ENCODE measurements at places on chromosomes 6 and 20.

DNA sequence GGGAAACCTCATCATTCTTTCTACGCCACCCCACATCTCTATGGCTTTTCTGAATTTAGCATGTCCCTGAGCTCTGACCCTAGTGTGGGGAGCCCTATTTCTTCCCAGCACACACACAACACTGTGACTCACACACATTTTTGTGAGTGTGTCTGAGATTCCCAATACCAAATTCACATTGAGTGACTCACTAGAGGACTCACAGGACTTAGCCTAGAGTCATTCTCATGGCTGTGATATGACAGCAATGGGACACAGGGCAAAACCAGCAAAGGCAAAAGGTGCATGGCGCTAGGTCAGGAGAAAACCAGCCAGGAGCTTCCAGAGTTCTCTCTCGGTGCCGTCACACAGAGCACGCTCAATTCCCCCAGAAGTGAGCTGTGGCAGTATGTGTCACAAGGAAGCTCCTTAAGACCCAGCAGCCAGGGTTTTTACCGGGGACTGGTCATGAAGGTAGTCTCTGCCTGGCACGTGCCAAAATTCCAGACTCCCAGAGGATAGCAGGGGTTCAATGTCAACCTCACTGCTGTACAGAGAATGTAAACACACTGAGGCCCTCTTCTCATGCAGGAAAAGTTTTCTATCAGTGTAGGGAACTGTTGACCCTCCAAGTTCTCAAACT is 6.2 kb downstream of the CSTL1 start:
- DNase-seq, result no peak

DNA sequence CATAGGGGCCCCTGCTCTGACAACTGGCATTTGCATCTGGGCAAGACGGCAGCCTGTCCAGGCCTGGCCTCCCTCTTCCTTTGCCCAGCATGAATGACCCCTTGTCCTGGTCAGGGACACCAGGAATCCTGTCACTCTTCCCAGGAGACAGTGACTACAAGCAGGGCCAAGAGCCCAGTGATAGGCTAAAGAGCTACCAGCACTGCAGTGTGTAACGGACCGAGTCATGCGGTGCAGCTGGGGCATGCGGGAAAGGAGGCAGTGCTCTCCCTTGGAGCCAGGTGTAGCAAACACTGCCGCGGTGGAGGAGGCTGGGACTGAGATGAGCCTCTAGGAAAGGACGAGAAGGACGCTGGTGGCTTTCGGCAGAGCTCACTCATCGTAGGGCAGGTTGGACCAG is 38.7 kb upstream of the DSP start:
- no peak for DNase-seq

- no peak for DNase-seq
These were observed 43.9 kb downstream of the TNFAIP3 start for GRCh38 chr6:137910843-137911456.

- DNase-seq, result no peak
These were observed 12.0 kb downstream of the ITPR3 start for GRCh38 chr6:33633084-33633461.

DNA sequence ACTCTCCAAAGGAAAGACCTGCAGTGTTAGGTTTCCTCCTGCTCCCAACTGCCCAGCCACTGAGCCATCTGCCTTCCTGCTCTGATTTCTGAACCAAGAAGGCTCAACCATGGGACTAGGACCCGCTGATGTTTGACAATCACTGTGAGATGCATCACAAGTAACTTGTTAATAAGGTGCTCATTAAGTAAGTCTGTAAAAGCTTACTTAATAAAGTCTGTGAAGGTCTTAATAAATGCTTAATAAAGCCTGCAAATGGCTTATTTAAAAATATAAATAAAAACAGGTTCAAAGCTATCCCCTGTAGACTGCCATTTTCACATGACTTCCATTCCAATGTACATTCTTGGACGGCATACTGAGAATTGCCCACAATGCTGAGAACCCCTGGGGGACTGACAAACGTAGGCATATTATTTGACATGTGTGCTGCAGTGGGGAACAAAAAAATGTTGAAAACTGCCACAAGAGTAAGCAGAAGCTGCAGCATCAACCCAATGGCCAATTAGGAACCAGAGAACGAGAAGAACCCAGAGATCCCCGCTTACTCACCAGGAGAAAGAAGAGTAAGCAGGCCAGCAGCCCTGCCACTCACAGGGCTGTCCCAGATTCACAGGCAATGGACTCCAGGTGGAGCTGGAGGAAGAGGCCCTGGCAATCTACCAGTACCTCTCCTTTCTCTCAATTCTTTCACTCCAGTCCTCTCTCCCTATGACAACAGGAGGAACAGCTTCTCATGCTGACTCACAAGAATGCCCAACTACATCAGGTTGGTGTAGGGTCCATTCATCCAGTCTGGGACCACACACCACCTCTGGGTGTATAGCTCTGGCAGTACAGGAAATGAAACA is 19.5 kb downstream of the KIF13A start:
- no peak for DNase-seq

DNA sequence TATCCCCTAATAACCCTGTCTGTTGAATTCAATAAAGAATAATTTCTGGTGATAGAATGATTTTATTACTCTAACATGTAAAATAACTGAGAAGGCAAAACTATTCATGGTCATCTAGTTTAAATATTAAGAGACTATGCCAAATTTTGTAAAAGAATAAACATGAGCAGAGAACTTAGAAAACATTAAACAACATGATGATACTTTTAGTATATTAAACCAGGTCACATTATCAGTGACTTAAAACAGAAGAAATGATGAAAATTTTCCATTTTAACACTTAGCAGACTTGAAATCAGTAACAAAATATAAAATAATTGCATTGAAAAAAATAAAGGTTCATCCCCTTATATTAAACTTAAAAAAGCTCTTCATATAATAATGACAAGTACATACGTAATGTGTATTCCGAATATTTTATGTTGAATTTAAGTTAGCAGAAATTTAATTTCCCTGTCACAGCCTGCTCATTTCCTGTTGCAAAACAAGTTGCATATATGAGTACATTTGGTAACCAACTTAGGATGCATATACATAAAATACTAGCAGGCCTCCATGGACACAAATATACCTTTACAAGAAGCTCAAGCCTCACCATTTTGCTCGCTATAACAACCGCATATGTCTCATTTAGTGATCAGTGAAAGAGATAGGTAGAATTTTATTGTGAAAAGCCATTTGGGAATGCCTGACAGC is 40.6 kb downstream of the DTNBP1 start:
- peak; percentile 9 for DNase-seq

GRCh38 chr6:167109651-167110050 is 13.2 kb upstream of the CCR6 start:
- no peak for DNase-seq

- no peak for DNase-seq
These were observed 8.4 kb upstream of the NUP153 start for GRCh38 chr6:17714879-17715851.

DNA sequence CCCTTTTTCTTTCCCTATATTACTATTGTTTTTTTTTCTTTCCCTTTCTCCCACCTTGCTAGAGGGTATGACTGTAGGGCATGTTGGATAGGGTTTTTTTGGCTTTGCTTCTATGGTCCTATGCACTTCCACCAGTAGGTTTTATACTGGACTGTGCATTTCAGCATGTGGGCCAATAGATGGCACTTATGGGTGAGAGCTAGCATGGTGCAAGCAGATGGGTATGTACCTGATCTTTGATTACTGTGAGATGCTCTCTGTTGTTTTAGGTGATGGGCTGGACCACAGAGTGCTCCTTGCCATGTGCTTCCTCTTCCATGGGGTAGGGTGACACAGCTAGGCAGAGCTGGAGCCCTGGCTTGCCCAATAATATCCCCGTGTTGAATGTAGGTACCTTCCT is 128.5 kb upstream of the CHD6 start:
- DNase-seq, result peak; percentile 40

DNA sequence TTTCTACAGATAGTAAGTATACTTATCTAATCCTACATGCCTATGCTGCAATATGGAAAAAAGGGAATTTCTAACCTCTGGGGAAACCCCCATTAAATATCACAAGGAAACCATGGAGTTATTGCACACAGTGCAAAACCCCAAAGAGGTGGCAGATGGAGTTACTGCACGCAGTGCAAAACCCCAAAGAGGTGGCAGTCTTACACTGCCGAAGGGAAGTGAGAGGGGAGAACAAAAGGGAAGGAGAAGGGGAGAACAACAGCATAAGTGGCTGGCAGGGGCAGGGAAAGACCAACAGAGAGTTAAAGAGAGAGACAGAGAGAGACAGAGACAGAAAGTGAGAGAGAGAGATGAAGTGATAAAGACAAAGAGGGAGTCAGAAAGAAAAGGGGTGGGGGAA is 43.8 kb upstream of the EIF2S2 start:
- DNase-seq, result peak; percentile 48

GRCh38 chr20:36268440-36269342 is 32.4 kb downstream of the AAR2 start:
- DNase-seq, result no peak

GRCh38 chr6:110878751-110879522 is 4.4 kb downstream of the AMD1 start:
- DNase-seq, result no peak

DNA sequence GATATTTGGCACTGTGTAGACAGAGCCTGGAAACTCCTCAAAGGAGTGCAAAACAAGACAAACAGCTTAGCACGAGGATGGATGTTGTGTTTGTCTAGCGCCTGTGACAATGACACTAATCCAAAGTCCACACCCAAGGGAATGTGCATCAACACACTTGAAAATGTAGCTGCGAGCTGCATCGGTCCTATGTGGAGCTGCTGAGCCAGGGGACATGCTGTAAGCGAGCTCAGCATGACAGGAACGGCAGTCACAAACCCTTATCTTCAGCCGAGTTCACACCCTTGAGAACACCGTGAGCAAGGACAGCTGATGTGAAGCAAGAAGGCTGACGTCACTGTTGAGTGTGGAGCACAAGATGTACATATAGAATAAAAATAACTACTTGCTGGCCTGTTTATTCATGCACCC is 684.3 kb downstream of the QKI start:
- DNase-seq, result no peak

DNA sequence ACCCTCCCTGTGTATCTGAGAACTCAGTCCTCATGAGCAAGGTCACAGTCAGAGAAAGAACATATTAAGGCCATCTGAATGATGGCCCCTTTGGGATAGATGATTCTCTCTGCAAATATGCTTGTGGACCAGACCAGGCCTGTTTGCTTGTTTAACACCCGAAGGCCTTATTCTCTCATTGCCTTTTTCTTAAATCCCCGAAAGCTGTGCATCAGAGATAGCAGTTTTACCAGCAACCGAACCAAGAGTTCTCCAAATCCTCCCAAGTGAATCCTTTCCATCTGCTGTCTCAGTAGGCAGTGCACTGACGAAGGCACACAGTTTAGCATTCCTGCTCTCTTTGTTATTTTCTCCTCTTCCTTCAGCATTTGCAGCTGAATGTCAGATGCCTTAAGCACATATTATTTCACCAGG is 79.8 kb downstream of the TRMT6 start:
- peak; percentile 63 for DNase-seq

GRCh38 chr6:3500262-3501014 is 43.6 kb upstream of the SLC22A23 start:
- DNase-seq, result no peak

GRCh38 chr6:33622456-33623431 is 1.6 kb downstream of the ITPR3 start:
- no peak for DNase-seq

DNA sequence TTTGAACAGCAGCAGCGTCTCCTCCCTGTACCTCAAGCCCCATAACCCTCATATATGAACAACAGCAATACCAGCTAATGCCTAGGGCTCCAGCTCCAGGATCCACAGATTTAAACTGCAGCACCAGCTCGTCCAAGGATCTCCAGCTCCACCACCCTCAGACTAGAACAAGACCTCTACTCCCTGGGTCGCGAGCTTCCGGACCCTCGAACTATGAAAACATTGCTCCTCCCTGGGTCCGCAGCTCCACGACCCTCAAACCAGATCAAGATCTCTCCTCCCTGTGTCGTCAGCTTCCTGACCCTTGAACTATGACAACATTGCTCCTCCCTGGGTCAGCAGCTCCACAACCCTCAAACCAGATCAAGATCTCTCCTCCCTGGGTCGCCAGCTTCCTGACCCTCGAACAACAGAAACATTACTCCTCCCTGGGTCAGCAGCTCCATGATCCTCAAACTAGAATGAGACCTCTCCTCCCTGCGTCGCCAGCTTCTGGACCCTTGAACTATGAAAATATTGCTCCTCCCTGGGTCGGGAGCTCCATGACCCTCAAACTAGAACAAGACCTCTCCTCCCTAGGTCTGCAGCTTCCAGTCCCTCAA is 339.0 kb upstream of the SULF2 start:
- no peak for DNase-seq

DNA sequence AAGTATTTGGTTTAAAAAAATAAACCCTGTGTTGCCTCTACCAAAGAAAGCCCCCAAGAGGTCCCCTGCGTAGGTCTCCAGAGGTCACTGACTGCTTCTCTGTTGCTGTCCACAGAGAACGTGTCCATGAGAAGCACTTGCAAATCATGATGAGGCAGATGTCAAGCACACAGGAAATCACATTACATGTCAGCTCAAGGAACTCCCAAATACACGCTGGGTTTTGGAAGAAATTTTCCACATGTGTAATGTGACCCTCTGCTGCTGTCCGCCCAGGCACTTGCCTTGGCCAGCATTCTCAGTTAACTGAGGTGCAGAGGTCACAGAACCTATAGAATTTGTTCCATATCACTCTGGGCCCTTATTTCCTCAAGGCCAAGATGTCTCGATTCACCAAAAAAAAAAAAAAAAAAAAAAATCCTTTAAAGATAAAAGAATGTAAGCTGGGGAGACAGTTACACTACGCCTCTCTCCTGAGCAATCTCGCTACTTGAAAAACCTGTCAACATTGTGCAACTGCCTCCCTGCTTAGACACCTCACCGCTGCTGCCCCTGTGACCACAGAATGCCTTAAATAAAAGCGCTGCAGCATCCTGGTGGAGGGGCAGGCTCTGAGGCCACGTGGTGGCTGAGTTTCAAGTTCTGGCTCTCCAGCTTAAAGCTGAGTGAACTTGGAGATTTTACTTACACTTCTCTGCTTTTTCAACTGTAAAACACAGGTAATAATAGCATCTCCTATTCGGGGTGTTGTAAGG is 42.3 kb downstream of the SLC22A23 start:
- DNase-seq, result no peak

DNA sequence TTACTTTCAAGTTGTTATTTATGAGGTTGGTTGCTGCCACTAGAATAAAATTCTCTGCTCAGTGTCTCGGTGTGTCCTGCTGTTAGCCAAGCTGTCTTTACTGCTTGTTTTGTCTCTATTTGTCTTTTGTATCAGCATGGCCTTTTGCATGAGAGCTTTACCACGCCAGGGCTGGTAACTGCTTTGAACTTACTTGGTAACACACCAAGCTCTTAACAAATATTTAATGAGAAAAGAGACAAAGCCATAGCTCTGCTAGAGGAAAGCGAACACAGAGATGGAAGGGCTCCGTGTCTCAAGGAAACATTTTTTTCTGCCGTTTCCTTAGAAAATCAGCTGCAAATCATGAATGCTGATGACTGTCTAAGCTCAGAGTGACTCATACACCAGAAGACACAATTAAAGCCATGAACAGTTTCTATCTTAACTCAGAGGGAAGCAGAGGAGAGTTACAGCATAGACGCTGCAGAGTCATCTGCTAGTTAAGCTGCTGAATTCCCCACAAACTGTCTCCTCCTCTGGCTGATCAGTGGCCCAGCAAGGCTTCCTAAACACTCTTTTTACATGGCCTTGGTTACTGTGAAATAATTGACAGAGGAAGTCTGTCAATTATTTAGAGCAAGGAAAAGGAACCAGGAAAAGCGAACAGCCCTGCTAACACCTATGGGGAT is 44.8 kb downstream of the AGPAT4 start:
- DNase-seq, result no peak

- DNase-seq, result no peak
These were observed 55.8 kb downstream of the KIF6 start for GRCh38 chr6:39669207-39669972.
